ENCODE measurements at places on chromosomes 7 and 10.

DNA sequence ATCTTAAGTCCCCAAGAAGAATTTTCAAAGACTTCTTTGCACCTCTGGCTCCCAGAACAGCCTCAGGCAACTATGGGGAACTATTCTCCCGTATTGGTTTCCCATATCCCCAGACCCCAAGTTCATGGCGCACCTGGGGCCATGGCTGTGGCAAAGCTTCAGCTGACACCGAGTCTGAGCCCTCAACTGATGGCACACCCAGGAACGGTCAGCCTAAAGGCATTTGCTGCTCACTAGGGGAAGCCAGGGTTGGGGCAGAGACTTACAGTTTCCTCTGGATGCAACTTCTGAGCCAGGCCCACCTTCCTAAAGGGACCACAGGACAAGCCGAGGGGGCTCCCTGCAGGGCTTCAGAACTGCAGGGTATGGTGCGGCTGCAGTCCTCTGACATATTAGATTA, 13.7 kb upstream of the CPA1 start:
- DNase-seq, result no peak

- no peak for DNase-seq
Measured at GRCh38 chr10:62341419-62341818, 32.8 kb upstream of the ZNF365 start.

- DNase-seq, result no peak
Measured at GRCh38 chr7:114478384-114478783, 63.8 kb downstream of the FOXP2 start.

GRCh38 chr7:31785101-31785500, 98.1 kb downstream of the PPP1R17 start:
- no peak for DNase-seq

- no peak for DNase-seq
Measured at GRCh38 chr10:113553149-113553548, 296 bp downstream of the HABP2 start.

- no peak for DNase-seq
Measured at GRCh38 chr10:89162596-89162995, 44.5 kb downstream of the CH25H start.

- peak; percentile 24 for DNase-seq
Measured at GRCh38 chr10:122648599-122649428, 50.8 kb downstream of the C10orf120 start.

DNA sequence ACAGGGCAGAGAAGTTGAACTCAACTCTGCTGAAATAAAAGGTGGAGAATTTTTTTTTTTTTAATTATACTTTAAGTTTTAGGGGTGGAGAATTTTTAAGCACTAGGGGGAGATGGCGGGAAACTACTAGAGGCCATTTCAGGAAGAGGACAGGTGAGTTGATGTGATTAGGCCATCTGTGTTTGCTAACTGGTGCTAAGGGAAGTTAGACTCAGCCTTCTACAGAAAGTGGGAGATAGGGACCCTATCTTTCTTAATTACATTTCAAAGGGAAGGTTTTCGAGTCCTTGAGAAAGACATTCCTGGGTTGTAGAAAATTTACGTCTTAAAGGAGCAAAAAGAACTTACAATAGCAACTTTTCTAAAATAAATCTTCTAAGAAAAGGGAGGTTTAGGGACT, 124.8 kb downstream of the LHFPL3 start:
- DNase-seq, result no peak

- no peak for DNase-seq
Measured at GRCh38 chr10:59801171-59801570, 47.9 kb upstream of the MRLN start.

GRCh38 chr7:23335621-23336020, 36.5 kb downstream of the MALSU1 start:
- DNase-seq, result no peak

DNA sequence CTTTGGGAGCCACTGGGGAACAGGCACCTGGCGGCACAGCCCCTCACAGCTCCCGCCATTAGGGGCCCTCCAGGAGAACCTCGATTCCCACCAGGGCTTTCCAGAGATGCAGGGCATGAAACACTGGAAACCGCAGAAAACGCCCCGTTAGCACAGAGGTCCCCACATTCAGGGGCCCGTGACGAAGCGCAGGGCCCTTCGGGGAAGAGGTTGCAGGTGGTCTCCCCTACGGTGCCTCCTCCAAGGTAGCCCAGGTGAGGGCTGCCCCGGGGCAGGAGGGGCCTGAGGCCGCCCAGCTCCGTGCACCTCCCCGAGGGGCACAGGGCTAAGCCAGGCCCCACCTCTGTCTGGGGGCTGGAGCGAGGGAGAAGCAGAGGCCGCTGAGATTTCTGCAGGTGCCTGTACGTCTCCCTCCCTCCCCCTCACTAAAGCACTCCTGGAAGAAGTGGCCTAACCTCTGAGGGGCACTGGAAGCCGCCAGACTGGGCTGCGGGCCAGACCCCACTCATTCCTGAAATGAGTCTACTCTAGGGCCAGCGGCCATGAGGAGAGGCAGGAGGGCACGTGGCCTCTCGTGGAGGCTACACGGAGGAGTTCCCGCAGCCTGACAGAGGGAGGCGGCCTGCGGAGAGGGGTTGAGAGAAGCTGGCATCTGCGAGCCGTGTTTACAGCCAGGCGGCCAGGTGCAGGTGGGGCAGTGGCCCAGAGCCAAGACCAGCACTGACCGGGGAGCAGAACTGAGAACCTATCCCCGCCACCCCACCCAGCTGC, 6.9 kb downstream of the PDGFA start:
- no peak for DNase-seq

DNA sequence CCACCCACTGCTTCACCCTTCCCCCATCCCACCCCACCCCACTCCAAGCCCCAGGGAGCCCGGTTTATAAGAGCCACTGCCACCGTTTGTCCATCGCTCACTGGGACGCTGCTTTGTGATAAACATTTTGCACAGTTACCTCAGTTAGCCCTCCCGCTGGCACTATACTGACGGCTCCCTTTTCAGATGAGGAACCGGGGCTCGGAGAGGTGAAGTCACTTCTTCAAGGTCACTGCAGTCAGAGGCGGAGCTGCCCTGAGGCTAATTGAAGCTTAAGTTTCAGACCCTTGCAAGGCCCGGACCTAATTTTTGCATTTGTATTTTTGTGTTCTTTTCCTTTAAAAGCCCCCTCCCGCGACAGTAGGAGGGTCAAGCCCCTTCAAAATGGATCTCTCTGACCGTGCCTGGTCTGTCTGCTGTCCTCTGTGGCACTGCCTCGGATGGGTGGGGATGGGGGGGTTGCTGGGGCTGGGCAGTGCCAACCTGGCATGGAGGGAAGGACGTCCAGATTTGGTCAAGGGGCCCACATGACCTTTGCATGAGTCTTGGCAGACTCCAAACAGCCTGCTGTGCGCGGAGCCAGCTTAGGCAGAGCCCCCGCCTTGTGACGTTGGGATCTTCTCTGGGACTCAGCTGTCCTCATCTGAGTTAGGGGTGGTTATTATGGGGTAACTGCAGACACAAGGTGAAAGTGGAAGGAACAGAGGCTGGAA, 17.7 kb upstream of the NODAL start:
- DNase-seq, result no peak

GRCh38 chr10:65940816-65941662, 984.8 kb upstream of the LRRTM3 start:
- DNase-seq, result no peak

GRCh38 chr7:9796241-9796640, 1177.4 kb upstream of the PHF14 start:
- no peak for DNase-seq

GRCh38 chr7:132472463-132473120, 103.7 kb downstream of the PLXNA4 start:
- no peak for DNase-seq

DNA sequence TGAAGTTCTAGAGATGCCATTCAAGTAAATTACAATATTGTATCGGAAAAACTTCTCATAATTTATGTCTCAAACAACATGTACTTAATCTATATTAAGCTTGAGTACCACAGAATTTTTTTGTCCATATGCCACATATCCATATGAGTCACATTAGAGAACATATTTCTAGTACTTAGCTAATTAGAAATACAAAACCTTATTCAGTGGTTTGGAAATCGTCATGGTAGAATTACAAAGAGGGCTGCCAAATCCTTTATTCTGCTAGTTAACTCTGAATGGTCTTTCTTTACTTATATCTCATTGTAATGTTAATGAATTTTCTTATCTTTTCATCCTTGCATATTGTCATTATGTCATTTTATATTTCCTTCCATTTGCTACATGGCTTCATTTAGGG, 9.0 kb upstream of the VIM start:
- no peak for DNase-seq

DNA sequence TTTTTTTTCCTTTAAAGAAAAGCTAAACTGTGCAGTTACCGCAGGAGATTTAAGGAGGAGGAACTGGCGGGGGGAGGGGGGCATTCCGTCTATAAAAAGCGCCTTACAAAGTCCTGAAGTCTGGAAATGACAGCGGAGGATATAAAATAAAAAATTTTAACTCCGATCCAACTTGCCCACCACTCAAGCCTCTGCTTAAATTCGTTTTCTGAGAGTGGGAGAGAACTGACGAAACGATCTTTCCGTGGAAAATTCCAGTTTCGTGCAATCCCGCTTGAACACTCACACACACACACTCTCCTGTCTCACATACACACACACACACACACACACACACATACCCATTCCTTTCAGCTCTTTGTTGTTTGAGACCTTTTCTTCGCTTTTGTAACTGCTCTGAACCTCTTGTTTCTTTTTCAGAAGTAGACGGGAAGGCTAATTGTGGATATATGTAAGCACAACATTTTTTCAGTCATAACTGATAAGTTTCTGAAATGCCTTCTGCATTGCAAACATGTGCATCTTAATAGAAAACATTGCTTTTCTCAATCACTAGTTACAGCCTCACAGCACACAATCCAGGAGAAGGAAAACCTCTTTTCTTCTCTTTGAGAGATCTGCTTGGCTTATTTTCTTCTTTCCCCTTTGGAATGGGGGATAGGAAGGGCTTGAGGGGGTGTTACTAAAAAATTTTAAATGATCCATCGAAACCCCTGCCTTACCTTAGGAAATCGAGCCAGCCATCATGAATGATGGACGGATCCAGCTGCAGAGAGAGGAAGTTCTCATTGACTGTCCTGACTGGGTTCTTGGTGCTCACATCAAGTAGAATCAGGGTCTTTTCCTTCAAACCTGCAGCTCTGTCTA, 628 bp downstream of the HPSE2 start:
- DNase-seq, result no peak

DNA sequence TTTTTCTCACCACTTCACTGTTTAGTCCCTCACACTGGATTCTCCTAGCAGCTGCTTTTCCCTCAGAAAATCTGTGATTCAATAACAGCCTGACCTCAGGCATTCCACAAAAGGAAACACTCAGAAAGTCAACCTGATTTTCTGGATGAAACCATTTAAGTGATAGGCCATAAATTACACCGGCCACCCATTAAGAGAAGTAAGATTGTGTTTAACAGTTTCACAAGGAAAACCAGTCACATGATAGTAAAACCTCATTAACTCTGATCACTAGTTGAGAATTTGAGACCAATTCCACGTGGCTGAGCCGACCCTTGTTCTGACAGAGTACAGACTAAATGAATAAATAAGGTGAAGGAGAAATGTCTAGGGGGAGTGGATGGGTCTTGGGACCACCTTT, 7.7 kb downstream of the GRM8 start:
- DNase-seq, result no peak

GRCh38 chr7:150368096-150368883, at the start of gene REPIN1:
Gene REPIN1, plus strand, starts transcription at chr7:150368822. Its CDS starts 890 bp downstream, at chr7:150369712.
- peak; percentile 62 for DNase-seq

DNA sequence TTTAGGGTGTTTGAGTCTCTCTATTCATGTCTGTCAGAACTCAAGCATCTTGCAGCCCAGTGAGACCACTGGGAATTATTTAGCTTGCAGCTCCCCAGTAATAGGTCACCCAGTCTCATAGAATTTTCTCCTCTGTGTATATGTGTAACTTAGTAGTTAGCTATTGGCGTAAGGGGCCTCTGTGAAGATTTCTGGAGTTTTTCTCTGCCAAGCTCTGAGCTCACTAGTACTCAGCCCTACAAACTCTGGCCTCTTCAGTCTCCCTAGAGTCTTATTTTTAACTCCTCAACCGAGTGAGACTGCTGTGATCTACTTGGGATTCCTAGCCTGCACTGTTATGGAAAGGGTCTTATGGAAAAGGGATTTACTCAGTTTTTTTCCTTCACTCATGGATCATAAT, 90.2 kb downstream of the PPP1R9A start:
- no peak for DNase-seq

DNA sequence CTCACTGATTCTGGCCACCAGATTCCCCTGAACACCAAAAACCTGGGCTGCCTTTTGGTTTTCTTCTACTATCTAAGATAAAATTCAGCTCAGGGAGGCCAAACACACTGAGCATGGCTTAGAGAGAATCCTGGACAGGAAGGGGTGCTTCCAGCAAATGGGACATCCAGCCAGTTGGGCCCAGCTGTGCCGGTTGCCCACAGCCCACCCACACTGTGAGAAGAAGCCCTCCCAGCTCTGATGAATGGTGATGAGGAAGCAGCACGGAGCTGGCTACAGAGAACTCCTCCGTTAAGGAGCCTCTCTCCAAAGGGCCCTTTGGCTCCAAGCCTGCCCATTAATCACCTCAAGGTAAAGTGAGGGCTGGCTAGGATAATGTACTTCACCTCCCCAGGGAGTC, 15.9 kb downstream of the LRRC18 start:
- no peak for DNase-seq

- DNase-seq, result no peak
Measured at GRCh38 chr7:945147-945555, 9.3 kb downstream of the ADAP1 start.
